ENCODE measurements at places on chromosomes 3 and 15.

DNA sequence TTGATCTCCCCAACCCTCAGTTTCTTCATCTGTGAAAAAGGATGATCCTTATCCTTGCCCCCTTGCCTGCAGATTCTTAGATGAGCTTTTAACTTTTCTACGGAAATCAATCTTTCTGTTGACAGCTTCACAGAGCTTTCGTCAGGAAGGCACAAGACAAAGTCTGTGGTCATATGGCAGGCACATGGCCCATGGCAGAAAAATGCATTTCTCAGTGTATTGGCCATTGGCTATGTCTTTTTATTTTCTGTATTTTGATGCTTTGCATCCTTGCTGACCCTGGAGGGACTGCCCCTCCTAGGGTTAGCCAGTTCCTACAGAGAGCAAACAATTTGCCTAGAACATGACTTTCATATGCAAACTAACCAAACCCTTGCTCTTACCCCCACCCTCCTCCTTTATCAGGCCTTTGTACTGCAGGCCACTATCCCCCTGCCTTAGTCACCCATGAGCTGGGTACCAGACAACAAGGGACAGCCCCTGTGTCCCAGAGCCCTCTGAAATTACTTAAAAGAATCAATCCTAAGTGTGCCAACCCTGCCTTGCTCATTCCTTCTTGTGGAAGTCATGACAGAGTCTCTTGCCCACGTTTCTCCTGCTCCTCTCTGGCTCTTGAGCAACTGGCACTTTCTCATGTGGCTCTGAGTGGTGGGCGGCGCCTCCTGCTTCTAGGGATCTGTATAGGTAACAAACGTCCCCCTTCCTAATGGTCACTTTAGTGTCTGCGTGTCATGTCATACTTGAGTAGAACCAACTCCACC, 24.1 kb upstream of the NOX5 start:
- no peak for DNase-seq

- no peak for DNase-seq
These were observed 386.3 kb upstream of the NR2F2 start for GRCh38 chr15:95944193-95944592.

DNA sequence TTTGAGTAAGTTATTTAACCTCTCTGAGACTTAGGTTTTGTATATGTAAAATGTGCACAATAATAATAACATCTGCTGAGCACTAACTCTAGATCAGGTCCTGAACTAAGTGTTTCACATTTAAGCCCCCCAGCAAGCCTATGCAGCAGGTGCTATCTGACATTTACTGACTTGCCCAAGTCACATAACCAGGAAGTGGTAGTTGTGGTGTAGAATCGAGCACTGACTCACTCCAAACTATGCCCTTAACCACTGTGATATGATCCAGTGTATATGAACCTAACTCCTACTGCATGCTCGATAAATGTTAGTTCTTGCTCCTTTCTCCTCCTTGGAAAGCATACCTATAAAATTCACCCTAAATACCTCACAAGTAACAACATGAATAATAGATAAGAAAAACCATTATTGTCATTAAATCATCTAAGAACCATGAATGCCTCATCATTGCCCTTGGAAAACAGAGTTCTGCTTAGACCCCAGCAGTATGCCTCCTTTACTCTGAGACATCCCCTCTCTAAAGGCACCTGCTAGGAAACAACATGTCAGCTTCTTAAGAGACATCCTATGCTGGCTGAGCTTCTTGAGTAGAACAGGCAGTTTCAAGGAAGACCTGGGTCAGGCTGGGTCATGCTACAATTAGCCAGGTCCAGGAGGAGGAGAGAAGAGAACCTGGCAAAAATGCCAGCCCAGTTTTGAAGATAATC, 3.0 kb upstream of the SHC4 start:
- peak; percentile 63 for DNase-seq

DNA sequence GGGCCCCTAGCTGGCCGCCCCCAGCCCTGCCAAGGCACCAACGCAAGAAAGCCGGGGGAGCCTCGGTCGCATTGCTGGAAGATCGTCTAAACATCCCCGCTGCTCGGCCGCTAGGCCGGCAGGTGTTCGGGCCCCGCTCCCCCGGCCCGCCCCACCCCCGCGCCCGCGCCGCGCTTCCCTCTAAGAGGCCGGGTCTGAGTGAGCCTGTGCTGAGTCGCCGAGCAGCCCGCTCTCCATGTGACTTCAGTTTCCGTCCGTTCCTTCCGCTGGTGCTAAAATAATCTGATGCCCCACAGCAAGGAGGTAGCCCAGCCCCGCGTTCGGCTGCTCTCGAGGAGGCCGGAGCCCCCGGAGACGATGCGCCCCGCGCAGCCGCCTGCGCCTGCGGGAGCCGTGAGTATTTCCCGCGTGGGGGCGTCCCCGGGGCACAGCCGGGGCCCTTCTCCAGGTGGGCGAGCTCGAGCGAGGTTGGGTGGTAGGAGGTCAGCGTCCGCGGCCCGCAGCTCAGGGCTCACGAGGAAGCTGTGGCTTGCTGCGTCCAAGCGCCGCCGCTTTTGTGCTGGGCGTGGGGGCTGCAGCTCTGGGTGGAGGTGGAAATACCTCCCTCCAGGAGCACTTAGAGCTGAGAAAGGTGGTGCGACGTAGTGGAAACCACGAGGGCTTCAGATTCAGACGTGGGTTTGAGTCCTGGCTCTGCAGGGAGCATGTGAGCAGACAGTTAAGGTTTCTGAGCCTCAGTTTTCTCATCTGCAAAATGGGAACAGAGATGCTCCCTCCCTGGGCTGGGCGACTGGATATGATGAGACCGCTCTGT, at the start of gene NRROS:
Gene NRROS (plus strand): TSS at position 212 of the 814 bp plus-strand sequence. CDS start 14,846 bp downstream, outside the sequence.
- DNase-seq: peak; percentile 50

GRCh38 chr3:171323938-171324536, 136.2 kb downstream of the TNIK start:
- no peak for DNase-seq

DNA sequence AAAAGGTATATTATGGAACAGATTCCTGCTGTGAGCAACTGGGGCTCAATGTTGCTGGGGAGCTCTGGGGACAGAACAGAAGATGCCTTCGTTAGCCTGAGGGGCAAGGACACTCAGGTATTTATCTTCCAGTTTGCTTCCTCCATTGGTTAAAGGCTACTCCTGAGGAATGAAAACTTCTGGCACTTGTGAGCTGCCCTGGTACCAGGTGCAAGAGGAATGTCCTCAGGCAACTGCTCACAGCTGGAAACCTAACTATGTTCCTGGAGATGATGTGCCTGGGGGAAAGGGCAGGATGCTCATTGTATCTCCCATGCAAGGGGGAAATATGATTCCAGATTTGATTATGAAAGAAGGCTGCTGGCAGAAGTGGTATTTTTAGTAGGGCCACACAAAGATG, 54.0 kb upstream of the BBX start:
- no peak for DNase-seq

GRCh38 chr3:53773021-53773436, 73.2 kb downstream of the CHDH start:
- no peak for DNase-seq

GRCh38 chr15:33124279-33124678, 70.2 kb downstream of the FMN1 start:
- no peak for DNase-seq

Data from CD8-positive, alpha-beta memory T cell (primary cell).